ENCODE measurements at places on chromosomes 6 and 20.

DNA sequence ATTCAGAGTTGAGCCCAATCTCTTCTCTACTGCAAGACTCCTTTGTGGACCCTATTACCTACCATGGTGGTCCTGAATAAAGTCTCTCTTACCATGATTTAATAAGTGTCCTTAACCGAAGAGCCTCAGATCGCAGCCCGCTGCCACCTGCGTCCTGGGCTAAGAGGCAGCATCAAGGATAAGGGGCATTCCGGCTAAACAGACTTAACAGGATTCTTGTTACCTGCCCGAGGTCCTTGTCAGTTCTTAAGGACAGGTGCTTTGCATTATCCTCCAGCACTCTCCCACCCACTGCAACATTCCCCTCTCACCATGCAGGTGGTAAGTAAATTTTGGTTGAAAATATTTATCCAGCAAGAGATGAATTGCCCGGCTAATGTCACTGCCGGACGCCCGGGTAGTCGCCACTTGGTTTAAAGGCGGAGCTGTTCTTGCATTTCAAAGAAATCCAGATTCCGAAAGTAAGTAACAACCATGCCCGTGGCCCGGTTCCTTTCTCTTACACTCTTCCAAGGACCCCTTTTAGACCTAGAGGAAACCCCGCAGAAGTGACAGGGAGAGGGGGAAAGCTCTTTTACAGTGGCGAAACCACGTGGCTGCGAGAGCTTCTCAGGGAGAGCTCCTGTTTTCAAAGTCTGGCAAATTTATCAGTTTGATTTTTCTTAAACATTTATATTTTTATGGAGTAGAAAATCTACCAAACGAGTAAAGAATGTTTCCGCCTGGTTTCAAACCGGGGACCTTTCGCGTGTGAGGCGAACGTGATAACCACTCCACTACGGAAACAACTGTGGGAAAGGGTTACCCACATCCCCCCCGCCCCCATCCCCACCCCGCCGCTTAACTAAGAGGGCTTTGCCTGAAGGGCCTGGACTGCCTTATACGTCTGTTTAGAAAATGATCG, 41.9 kb upstream of the PRSS16 start:
- no peak for DNase-seq

GRCh38 chr20:43941476-43942200, 27.0 kb downstream of the TOX2 start:
- no peak for DNase-seq

GRCh38 chr20:53865901-53866793, 204.2 kb downstream of the BCAS1 start:
- DNase-seq: no peak

DNA sequence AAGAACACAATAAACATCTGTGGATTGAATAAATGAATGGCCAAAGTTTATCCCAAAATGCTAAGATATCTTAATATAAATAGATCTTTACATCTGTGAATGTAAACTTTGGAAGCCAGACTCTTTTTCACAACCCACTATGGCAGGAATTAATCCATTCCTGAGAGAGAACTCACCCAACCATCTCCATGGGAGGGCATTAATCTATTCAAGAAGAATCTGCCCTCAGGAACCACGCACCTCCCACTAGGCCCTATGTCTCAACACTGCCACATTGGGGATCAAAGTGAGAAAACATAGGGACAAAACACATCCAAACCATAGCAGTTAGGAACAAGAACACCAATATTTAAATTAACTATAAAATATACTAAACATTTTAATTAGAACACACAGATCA, 3.4 kb downstream of the UBE3D start:
- DNase-seq: no peak

DNA sequence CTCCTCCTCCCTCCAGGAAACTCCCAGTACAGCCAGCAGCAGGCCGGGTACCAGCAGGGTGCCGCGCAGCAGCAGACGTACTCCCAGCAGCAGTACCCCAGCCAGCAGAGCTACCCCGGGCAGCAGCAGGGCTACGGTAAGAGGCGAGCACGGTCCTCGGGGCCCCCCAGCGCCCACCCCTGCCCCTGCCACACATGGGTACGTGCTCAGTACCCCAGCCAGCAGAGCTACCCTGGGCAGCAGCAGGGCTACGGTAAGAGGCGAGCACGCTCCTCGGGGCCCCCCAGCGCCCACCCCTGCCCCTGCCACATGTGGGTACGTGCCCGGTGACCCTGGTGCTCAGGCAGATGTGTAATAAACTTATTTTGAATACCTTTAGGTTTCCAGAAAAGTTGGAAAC, 10.2 kb upstream of the MTG2 start:
- no peak for DNase-seq

DNA sequence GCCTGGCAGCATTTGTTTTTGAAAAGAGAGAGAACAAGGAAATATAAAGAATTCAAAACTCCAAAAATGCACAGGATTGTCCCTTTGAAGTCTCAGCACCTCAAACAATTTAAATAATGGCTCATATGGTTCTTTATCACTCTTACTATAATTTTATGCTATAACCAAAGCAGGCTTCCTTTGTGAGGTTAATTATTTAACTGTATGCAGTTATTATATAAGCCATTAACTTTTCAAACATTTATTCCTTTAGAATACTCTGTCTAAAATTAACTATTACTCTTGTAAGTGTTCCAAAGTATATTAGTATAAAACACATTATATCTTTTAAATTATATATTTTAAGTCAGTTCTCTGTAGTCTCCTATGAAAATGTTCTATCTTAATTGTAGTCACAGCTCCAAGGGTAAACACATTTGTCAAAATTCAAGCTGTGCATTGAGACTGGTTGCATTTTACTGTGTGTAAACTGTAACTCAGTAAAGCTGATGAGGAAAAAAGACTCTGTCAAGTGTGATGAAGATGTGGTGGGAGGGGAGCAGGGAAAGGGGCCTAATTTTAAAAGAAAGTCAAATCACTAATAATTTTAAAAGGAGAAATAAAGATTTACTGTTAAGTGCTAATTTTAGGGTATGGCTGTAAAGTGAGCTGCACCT, 20.0 kb upstream of the PLAGL1 start:
- DNase-seq: no peak

DNA sequence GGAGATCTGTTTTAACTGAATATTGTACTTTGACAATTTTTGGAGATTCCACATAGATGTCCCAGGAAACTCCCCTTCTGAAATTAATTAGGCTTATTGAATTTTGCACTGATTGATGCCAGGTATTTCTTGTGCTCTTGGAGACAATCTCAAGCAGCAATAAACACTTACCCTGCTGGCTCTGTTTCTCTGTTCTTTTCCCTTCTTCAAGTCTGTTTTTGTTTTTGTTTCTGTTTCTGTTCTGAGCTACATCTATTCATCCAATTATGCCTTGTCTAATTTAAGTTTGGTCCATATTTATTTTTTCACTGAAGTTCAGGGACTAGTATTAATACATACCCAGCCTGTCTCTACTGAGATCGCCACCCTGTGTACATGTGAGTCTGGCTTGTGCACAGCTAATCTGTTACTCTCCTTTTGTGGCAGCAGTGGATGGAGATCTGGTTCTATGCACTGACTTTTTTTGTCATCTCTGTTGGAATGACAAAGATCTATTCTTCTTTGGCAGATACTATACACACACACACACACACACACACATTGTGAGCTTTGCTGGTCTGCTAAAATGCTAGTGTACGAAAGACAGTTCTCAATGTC, 51.9 kb downstream of the IL22RA2 start:
- DNase-seq: no peak

GRCh38 chr6:63426844-63427243, 107.1 kb upstream of the LGSN start:
- no peak for DNase-seq
